Stimulated activated CD8-positive, alpha-beta memory T cell treated with anti-CD3 and anti-CD28 coated beads, Interleukin-15, amount 100 ng/mL, for 48 hours (primary cell): ENCODE measurements at places on chromosomes 1 and 21.

DNA sequence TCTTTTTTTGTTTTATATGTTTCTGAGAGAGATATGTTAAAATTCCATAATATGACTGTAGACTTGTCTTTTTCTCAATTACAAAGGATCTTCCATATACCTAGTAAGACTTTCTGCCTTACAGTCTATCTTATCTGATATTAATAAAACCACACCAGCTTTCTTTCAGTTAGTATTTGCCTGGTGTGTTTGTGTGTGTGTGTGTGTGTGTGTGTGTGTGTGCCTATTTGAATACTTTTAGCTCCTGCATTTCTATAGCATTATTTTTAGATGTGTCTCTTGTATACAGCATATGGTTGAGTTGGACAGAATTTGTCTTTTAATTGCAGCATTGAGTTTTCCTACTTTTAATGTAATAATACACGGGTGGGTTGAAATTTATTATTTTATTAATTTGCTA, 27.5 kb downstream of the ST6GALNAC3 start:
- no peak for DNase-seq

- no peak for DNase-seq
Observed at GRCh38 chr1:66357021-66357420, 176.9 kb upstream of the SGIP1 start.

- DNase-seq = no peak
Observed at GRCh38 chr1:110523011-110523410, 4.0 kb upstream of the KCNA10 start.

- DNase-seq = no peak
Observed at GRCh38 chr1:90714521-90714951, 2.6 kb downstream of the BARHL2 start.

GRCh38 chr1:232891071-232891470, 59.3 kb upstream of the NTPCR start:
- DNase-seq = no peak

DNA sequence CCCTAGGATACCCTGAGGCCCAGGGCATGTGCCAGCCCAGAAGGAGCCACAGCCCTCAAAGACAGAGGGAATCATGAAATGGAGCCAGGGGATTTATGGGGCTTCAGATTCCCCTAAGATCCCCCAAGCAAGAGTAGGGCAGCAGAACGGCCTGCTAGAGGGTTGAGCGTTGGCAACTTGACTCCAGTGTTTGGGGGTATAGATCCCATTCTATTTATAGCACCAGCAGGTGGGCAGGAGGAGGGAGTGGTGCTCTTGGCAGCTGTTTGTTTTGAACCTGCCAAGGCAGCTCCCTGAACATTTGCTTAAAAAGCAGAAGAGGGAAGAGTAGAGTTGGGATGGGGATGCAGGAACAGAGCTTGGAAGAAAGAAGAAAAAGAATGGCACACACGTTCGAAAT, 33.7 kb downstream of the GLUL start:
- no peak for DNase-seq
